Effector CD8-positive, alpha-beta T cell (primary cell): ENCODE measurements at places on chromosomes 12 and 14.

DNA sequence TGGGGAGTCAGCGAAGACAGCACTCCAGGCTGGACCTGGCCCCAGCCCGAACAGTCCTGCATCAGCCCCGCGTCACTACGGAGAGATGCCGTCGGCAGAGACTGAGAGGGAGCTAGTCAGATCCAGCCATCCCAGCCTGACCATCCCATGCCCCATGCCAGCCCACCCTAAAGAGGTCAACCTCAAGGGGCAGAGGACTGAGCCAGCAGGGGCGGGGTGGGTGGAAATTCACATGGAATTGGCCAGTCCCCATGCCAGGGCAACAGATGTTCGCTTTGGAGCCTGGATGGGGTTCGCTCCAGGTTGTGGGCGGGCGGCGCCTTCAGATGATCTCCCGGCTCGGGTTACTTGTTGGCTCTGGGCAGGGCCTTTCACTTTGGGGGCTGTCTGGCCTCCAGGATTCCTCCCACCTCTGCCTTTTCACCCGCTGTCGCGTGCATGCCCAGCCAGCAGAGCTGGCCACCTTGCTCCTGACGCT lies 154.3 kb downstream of the TSPAN9 start:
- no peak for DNase-seq

GRCh38 chr14:93073910-93074769 lies 41.6 kb downstream of the ITPK1 start:
- DNase-seq = no peak

- DNase-seq = no peak
Measured at GRCh38 chr14:68546839-68547238, 246.0 kb downstream of the ZFP36L1 start.

DNA sequence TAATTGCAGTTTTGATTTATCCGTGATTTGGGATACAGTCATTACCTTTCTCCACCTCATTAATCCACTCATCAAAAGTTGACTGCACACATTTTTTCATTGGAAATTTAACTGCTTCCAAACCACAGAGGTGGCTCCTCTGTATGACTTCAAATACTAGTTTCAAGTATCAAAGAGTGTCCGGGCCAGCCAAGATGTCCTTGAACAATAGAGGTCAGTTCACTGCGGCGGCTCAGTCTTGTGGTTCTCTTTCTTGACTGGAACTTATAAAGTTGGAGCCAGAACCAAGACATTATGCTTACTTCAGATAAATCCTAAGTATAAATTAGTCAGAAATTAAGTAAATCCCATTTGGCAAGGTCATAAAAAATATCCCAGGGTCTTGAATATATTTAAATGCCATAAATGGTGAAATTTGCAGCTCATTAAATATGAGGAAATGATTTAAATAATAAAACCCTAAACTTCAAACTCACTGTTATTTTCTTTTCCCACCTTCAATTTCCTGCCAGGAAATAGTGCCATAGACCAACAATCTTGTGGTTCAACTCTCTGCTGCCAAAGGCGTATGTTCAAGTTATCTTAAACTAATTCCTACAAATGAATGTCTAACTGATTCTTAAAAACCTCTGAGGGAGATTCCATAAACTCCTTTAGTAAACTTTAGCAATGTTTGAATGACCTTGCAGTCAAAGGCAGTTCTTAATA lies 360.8 kb downstream of the AEBP2 start:
- DNase-seq = no peak

- DNase-seq = no peak
Measured at GRCh38 chr12:84165998-84166571, 746.5 kb downstream of the SLC6A15 start.
